ENCODE measurements at places on chromosomes 5 and 9.

- no peak for DNase-seq
Observed at GRCh38 chr9:124285903-124286291, 28.1 kb downstream of the NEK6 start.

GRCh38 chr5:149841851-149842793 is 102.5 kb downstream of the PDE6A start:
- DNase-seq, result no peak

DNA sequence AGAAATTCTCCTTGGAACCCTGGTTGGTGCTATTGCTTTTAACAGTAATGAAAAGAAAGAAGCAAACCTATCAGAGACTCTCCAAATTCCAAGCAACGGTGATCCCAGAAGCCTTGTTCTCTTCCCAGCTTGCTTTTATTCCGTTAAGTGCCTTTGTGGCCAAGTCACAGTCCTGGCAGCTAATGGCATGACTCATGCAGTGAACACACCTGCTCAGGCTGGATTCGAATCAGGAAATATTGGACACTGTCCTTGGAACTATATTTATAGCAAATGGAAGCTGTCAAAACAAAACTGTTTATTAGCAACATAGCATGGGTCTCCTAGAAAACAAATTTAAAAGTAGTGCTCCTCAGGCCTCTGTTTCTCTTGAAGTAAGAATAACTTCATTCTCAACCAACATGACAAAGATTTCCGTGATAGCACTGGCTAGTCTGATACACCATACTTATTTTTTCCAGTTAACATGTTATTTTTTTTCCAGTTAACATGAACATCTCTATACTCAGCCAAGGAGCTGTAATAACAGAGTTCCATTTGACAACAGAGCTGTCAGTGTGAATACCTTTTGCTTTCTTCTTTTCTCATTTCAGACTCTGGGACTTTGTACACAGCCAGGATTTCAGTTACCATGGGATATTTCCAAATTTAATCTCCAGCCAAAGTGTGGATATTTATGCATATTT is 502.4 kb downstream of the GADD45G start:
- no peak for DNase-seq

- DNase-seq, result no peak
Observed at GRCh38 chr9:38467404-38467803, 43.1 kb upstream of the IGFBPL1 start.

DNA sequence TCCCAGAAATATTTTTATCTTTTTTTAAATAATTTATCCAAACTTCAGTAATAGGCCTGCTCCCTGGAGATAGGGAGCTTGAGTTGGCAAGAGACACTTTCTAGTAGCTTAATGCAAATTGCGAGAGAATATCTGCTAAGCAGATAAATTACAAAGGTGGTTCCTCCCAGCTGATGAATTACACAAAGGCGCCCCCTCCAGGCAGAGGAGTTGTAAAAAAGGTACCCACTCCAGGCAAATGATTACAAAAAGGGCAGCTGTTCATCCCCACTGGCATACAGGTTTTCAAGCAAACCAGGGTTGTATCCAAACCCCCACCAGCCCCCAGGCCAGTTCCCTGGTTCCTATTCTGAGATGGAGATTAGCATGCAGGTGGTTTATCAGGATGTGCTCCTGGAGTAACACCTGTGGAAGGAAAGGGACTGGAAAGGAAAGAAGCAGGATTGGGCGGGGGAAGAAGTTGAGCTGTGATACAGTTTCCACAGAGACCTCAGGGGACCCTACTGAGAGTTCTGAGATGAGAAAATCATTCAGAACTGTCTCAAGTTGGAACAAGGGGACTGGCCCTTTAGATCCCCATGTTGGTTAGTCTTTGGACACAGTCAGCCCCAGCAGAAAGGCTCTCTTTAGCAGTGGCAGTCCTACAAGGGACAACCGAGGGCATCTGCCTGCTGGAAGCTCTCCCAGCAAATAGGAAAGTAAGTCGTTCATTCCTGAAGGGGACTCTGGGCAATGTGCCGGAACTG is 25.5 kb downstream of the ESM1 start:
- peak; percentile 20 for DNase-seq

- DNase-seq, result no peak
Observed at GRCh38 chr9:21395778-21396717, 10.8 kb upstream of the IFNA2 start.

- DNase-seq, result no peak
Observed at GRCh38 chr9:135065804-135066203, 21.7 kb upstream of the OLFM1 start.

- DNase-seq, result no peak
Observed at GRCh38 chr5:926417-927171, 33.9 kb downstream of the TRIP13 start.
